ENCODE measurements at places on chromosomes 5 and 9.

DNA sequence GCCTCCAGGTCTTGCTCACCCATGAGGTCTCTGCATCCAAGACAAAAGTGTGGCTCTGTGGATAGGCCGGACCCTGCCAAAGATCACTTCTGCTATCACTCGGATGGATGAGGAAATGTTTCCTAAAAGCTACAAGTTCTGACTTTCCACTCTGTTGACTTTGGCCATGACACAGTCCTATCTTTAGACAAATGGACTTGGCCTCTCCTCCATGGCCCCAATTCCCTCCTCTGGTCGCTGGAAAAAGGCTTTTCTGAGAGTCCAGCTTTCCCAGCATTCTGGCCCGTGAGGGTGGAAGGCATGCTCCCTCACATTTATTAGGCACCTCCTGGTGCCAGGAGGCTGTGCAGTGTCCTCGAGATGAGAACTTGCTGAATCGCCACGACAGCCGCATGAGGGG lies 83.1 kb downstream of the COL27A1 start:
- DNase-seq, result no peak

- DNase-seq, result no peak
These were observed 1.7 kb upstream of the KLHL3 start for GRCh38 chr5:137737349-137738131.

GRCh38 chr9:83281306-83282255 lies 218.6 kb upstream of the RASEF start:
- DNase-seq, result no peak

- no peak for DNase-seq
These were observed 71.4 kb downstream of the SLF1 start for GRCh38 chr5:94689908-94690307.

GRCh38 chr5:78845470-78845869 lies 139.6 kb downstream of the ARSB start:
- DNase-seq, result no peak

DNA sequence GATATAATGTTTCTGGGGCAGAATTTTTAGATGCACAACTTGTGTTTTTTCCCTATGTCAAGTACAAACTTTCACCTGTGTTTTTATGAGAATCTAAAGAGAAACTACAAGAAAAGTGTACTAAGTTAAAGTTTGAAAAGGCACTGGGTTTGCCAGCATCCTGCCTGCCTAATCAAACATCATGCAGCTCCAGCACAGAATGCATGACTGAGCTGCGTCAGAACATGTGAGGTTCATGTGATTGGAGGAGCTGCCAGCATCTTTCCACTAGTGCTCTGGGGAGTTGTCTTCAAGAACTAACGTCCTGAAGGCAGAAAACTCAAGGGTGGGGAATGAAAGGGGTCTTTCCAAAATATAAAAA lies 46.1 kb upstream of the RIC1 start:
- DNase-seq, result no peak

GRCh38 chr9:94926431-94926800 lies 199.9 kb downstream of the AOPEP start:
- no peak for DNase-seq

DNA sequence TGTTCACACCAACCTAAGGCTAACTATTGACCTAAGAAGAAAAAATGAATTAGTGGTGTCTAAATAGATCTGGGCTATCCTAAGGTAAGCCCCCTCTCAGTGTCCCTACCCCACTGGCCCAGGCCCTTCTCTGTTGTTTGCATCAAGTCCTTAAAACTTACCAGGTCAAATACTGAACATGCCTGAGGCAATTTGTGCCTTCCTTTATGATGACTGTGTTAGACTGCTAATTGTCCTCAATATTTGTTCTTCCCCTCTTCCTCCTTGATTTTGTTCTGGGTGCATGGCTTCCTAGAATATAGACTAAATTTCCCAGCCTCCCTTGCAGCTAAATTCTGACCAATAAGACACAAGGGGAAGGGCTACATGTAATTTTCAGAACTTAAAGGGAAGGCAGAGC lies 199.9 kb downstream of the ADAMTS12 start:
- DNase-seq, result no peak

DNA sequence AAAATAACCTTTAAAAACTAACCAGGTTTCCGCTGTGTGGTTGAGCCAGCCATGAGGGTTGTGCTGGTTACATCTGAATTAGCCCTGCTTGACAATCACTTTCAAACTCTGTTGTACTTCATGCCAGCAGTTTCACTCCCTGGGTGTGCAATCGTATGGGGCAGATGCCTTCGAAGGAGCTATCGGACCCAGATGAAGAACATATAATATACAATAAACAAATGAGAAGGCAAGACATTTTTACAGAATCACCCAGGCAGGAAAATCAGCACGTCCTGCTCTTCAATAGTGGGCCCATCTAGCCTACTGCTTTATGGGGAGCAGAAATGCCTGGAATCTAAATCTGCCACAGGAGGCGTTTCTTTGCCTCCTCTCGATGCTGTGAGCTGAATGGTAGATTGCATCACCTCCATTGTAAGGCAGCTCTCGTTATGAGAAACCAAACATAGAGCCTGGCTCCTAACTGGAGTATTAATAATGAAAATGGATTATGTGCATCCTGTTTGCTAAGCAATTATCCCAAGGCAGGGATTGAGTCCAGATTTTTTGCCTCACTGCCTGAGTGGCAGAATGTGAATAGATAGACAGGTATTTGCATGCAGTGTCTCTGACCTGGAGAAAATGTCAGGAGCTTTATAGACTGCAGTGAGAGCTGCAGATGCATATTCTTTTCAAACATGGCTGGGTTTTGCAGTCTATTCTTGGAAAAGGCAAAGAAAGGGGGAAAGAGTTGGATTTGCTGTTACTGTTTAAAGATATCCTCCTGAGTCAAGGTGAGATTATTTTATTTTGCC lies 143.3 kb upstream of the SMARCA2 start:
- DNase-seq, result no peak

- DNase-seq, result no peak
These were observed 580.8 kb downstream of the BNC2 start for GRCh38 chr9:16289639-16290038.

DNA sequence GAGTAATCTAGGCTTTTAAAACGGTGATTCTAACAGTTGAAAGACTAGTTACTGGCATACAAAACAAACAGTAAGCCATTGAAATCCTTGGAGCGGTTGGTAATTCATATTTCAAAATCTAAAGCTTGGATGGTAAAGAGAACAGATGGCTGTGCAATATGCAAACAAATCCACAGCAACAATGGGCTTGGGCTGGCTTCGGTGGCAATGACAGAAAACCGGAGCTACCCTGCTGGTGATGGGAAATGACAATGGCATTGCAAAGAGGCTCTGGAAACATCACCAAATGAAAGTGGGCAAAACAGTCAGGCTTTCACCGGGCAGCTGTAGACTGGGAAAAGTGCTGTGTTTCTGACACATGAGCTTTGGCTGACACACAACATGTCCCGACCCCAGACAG lies 42.2 kb downstream of the MED27 start:
- DNase-seq, result no peak

GRCh38 chr5:98602534-98603112 lies 170.8 kb upstream of the RGMB start:
- DNase-seq, result no peak

DNA sequence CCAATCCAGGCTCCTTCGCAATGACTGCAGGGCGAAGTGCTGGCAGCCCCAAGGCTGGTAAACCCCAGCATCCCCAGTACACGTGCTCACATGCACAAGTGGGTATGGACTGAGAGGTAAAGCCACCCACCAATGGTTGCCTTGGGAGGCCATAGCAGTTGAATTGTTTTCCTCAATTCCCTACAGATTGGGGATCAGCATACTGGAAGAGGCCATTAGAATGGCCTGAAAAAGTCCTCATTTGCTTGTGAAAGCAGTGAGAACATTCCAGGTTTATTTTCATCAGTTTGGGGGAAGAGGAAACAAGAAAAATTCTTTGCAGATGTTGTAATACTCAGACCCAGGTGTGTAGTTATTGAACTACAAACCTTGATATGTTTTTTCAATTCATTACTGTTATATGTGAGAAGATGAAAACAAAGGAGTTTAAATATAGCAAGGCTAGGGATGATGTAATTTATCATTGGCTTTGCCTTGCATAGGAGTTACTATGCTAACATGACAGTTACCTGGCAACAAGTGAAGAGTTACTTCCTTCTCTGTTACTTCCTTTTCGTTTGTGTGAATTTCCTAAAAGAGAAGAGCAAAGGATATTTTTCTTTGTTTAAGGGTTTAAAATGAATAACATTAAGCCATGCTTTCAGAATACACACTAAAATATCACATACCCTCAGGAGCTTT lies 36.4 kb downstream of the MTMR12 start:
- DNase-seq, result no peak

All from stimulated activated CD4-positive, alpha-beta T cell treated with anti-CD3 and anti-CD28 coated beads, Interleukin-15, amount 100 ng/mL, for 1 hour (primary cell).